ENCODE measurements at places on chromosomes 12 and 14. TPM values are rescaled to one million over a fixed set of nuclear protein-coding genes. Genes with fewer than 3 reads are reported as not detected.

GRCh38 chr14:24280797-24281460, 9.5 kb upstream of the RABGGTA start:
- no peak for DNase-seq

- DNase-seq = no peak
These were observed 718 bp downstream of the CCDC92 start for GRCh38 chr12:123971770-123972456.

- DNase-seq = no peak
These were observed 184.0 kb downstream of the CAND1 start for GRCh38 chr12:67453191-67453590.

DNA sequence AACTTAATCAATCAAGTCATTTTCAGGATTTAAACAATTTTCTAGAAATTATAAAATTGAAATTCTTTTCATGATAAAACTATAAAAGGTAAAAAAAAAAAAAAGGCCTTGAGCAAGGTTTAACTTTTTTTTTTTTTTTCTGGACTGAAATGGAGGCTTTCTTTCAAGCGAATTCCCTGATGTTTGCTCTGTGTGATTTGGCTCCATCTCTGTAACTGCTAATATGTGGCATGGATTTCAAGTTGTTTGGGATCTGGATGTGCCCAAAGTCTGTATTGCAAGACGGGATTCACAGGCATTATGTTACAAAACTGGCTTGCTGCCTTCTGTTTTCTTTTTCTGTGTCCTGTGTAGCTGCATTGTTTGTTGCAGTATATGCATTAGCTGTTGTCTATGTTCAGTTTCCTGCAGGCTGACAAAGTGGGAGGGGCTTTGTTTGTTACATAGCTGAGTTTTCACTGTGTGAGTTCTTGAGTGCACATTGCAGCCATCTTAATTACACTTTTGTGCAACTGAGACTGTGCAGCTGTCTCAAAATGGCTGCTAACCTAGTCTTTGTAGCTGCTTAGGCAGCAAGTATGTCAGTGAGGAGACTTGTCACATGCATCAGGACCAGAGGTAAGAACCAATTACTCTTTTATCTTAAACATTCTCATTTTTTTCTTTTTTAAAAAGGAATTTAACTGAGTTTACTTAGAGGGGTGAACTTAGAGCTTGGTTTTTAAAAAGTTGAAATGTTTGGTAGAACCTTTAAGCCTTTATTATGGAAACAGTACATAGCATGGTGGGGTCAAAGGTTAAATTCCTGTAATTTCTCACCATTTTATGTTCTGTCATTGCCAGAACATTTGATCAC, 19.5 kb downstream of the ATF7IP start:
- DNase-seq = peak; percentile 72

DNA sequence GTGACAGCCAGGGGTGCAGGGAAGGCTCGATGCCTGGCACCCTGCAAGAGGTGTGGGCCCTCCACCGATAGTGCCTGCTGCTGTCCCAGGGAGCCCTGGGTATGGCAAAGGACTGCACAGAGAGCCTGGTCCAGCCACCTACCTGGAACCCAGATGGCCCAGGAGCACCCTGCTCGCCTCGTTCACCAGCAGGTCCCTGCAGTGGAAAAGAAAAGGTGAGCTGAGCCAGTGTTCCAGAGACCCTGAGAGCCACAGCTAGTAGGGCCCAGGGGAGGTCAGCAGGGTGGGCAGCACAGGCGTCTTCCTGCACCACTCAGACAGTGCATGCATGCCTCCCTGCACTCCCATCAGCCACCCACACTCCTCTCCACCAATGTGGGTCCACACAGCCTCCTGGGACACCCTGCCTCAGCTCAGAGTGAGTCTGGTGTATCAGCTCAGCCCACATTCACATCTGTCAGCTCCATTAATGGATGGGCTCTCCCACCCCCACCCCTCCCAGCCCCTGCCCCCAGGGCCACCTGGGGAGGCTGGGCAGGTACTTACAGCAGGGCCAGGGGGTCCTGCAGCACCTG, 20.2 kb downstream of the TMEM106C start:
- no peak for DNase-seq

GRCh38 chr14:77032844-77033621, 4.5 kb upstream of the IRF2BPL start:
- peak; percentile 94 for DNase-seq

DNA sequence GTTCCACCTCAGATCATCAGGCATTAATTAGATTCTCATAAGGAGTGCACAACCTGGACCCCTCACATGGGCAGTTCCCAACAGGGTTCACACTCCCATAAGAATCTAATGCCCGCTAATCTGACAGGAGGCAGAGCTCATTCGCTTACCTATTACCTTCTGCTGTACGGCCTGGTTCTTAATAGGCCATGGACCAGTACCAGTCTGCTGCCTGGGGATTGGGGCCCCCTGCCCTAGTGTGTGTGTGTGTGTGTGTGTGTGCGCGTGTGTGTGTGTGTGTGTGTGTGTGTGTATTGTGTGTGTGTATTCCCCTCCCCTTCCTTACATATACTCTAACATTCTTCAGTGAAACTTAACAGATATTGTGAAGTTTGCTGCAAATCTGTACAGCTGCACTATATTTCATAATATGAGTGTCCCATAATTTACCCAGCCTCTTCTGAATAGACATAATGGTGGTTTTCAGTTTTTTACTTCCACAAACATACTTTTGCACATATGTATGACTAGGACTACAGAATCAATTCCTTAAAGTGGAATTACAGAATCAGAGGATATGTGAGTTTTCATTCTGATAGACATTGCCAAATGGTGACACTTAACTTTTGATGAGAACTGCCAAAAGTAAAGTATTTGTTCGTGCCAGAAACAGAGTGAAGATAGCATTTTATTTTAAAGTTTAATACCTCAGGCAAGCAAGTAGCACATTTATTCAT, 205.2 kb upstream of the EEA1 start:
- DNase-seq = no peak

DNA sequence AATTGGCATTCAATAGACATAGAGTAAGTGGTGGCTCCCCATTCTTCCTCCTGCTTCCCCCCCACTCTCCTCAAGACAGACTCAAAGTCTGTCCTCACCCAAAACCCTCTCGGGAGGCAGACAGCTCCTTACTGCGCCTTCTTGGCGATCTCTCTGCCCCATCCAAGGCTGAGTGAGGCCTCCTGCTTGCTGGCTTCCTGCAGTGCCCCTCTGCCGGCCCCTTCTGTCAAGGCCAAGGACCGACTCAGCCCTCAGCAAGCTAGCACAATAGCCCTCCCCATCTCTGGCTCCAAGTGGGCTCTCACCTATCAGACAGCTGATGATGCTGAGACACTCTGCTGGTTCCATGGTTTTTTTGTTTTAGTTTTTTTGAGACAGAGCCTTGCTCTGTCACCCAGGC, 62.5 kb upstream of the DLK1 start:
- no peak for DNase-seq

DNA sequence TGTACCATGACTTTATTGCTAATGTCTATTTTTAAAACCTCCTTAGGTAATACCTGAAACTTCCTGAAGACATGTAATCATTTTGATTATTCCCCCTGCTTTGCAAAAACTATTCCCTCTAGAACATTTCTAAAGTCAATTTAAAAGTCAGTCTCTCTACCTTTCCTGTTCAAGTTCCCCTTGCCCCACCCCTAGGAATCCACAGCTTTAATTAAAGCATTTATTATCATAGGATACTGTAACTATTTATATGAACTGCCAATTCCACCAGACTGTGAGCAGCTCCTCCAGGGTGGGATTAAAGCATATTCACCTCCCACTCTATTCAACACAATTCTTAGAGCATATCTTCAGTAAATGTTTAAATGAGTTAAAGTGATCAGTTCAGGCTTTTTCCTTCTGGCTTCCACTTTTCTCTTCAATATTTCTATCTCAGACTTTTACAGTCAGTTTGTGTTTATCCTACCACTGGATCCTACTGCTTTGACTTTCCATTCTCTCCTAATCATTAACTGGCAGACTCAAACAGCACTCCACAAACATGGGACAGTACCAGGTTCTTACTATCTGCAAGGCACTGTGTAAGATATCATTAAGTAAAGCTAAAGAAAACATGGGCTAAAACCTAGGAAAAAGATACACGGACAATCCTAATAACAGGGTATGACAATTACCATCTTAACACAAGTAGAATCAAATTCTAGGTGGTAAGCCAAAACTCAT, 39.1 kb downstream of the PTPN21 start:
- DNase-seq = no peak

DNA sequence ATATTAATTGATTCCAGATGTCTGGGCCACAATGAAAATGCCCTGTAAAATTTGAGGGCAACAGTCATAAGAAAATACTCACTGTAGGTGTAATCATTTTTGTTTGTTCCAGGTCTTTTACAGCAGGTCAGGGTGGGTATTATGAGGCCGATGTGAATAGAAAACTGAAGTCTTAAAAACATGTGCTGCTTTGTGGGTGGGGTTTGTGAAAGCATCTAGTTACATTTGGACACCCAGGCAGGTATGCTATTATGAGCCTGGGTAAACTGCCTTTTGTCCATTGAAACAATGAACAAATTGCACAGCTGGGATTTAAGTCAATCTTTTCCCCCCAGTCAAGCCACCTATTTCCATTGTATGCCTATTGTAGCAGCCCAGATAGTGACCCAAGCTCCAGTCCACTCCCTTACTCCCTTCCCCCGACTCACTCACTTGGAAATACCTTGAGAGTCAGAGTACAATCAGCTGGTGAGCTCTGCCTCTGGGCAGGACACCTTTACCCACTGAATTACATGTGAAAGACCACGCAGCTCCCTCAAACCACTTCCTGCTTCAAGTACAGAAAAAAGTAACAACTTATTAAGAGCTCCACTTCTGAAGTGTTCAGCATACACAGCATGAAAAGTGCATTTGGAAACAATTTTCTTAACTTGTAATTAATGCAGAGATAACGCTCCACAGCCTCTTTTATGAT, 1.8 kb downstream of the IGF1 start:
- no peak for DNase-seq

GRCh38 chr14:58488550-58488949, 61.0 kb downstream of the KIAA0586 start:
- peak; percentile 35 for DNase-seq

DNA sequence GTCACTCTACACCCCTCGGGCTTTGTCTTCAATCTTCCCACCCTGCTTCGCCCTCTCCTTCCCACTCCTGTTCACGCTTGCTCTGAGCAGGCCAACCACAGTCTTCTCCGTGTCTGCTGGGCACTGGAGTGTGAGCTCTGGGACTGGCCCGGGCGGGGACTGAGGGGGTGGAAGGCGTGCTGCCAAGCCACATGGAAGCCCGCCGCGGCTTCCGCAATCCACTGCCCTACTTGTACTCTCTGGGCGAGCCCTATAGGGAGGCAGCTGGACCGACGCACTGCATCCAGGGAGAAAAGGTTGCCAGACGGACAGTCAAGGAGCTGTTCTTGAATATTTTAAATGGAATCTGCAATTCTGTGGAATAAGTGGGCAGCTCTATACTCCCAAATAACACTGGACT, 24.8 kb downstream of the GOLGA3 start:
- DNase-seq = no peak

DNA sequence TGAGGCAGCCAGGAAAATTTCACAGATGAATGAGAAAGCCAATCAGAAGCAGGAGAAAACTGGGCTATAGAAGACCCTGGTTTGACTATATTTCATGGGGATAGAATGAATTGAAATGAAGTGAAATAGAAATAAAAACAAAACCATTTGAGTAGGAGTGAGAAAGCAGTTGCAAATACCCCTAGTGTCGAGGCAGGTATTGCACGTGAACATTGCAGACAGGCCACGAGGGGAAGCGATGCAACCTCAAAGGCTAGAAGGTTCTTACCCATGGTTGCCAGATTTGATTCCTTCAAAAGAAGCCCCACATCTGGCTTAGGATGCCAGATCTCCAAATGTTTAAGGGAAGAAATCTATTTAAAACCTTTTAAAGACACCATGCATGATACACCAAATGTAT, 648.9 kb downstream of the VRK1 start:
- no peak for DNase-seq

DNA sequence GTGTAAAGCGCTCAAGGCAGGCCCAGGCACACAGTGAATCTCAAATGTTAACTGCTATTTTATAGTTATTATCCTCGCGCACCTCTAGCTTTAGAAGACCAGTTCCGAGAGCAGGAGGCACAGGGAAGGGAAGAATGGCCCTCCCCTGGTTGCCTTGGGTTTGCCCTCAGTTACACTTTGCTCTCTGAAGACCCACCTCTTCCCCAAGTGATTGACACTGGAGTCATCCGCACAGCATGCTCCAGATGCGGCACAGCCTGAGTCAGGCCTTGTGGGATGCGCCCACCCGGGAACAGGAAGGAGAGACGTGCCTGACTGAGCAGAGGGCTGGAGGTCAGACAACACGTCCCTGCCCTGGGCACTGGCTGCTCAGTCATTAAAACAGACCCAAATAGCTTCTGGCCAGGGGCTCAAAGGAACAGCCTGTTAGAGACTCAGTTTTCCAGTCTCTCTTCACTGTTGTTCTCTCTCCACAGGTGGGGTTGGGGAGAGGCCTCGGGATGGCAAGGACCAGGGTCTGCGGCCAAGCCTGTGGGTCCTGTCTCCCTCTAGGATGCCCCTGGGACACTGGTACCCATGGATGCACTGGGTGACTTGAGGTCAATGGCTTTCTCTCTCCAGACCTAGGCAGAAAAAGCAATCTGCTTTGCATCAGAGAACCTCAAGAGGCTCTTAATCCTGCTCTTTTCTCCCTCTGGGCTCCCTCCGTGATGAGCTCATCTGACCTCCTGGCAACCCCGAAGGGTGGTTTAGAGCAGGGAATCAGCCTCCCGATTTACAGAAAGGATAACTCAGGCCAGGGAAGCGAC, 13.6 kb upstream of the MLXIP start:
- peak; percentile 91 for DNase-seq

- no peak for DNase-seq
These were observed 2.2 kb upstream of the PPTC7 start for GRCh38 chr12:110585231-110585799.

DNA sequence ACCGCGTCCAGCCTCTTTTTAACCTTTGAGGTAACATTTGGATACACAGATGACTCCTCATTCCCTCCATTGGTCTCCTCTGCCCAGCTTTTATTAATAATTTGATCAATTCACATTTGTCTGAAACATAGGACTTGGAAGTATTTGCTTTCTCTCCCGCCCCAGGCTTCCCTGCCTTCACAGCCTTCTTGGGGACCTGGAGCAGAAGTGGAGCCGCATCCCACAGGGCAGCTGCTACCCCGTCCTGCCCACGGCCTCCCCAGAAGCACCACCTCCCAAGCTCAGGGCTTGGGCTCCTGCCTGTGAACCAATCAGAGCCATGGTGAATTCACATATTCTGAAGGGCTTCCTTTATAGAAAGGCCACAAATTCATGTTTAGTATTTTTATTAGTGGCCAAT, 97.6 kb downstream of the PIWIL1 start:
- DNase-seq = no peak

- DNase-seq = no peak
These were observed 103.8 kb upstream of the ETV6 start for GRCh38 chr12:11545484-11546330.

GRCh38 chr12:94074980-94075629, 73.3 kb upstream of the PLXNC1 start:
- DNase-seq = no peak

Gene C12orf50
- total RNA-seq = not detected

Gene IL22
- total RNA-seq = not detected

Gene TMEM52B
- 0.48 TPM for total RNA-seq

Gene CNIH1
- total RNA-seq = 105 TPM

Gene SFSWAP
- total RNA-seq = 31.4 TPM

Gene FAM181A
- not detected for total RNA-seq

Gene TMEM116
- 8.2 TPM for total RNA-seq

Gene FOS
- total RNA-seq = 9.2 TPM

Gene SLCO1C1
- total RNA-seq = not detected

Gene KRT83
- not detected for total RNA-seq

Gene MMP17
- total RNA-seq = 1.7 TPM

Gene VWF
- 1.5 TPM for total RNA-seq
